ENCODE measurements at places on chromosomes 2 and 18. TPM values are rescaled to one million over a fixed set of nuclear protein-coding genes. Genes with fewer than 3 reads are reported as not detected.

DNA sequence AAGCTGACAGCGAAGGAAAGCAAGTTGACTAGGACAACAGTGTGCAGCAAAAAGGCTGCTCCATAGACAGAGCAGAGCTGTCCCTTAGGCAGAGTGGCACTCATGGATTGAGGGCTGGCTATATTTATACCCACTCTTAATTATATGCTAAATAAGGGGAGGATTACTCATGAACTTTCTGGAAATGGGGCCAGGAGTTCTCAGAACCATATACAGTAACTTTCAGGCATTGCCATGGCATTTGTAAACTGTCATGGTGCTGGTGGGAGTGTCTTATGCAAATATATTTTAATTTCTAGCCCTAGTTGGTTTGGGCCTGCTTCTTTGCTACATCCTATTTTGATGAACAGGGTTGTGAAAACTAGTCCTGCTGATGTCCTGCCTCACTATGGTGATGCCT lies 279.5 kb upstream of the MGAT5 start:
- no peak overlapping the region for H3K27ac ChIP-seq
- no peak overlapping the region for H3K4me3 ChIP-seq
- no peaks in the 10 kb centered on the region for H3K4me1 ChIP-seq
- no peaks in the 10 kb centered on the region for H3K36me3 ChIP-seq
- H3K27me3 ChIP-seq = peaks cover 71% of the 10 kb centered on the region

DNA sequence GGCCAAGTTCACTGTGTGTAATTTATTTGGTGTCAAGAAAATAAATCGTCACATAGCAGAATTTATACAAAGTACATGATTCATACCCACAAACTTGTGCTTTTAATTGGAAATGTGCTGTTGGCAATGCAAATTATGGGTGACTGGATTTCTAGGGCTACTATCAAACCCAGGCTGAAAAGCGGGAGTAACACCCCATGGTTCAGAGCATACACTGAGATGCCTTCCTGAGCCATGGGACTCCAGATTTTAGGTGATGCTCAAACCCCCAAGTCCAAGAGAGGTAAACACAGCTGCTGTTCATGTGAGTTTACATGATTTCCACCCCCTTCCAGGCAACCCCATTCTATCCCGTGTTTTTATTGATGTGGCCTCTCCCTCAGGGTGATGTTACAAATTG lies 565.9 kb upstream of the ID2 start:
- H3K36me3 ChIP-seq = peaks cover 9% of the 10 kb centered on the region
- H3K27ac ChIP-seq = no peak overlapping the region
- H3K27me3 ChIP-seq = no peaks in the 10 kb centered on the region
- no peak for DNase-seq
- H3K4me1 ChIP-seq = peaks cover 30% of the 10 kb centered on the region

- H3K4me1 ChIP-seq = peaks cover 46% of the 10 kb centered on the region
- H3K4me3 ChIP-seq = peak overlapping the region; percentile 70
- no peaks in the 10 kb centered on the region for H3K27me3 ChIP-seq
- peak; percentile 73 for DNase-seq
- peaks cover 28% of the 10 kb centered on the region for H3K36me3 ChIP-seq
- peak overlapping the region; percentile 75 for H3K27ac ChIP-seq
Observed at GRCh38 chr2:240604939-240605716, 18.6 kb downstream of the CAPN10 start.

- no peaks in the 10 kb centered on the region for H3K36me3 ChIP-seq
- H3K4me3 ChIP-seq = no peak overlapping the region
- DNase-seq = no peak
- H3K4me1 ChIP-seq = no peaks in the 10 kb centered on the region
Observed at GRCh38 chr2:86679036-86679435, 41.1 kb upstream of the RMND5A start.

DNA sequence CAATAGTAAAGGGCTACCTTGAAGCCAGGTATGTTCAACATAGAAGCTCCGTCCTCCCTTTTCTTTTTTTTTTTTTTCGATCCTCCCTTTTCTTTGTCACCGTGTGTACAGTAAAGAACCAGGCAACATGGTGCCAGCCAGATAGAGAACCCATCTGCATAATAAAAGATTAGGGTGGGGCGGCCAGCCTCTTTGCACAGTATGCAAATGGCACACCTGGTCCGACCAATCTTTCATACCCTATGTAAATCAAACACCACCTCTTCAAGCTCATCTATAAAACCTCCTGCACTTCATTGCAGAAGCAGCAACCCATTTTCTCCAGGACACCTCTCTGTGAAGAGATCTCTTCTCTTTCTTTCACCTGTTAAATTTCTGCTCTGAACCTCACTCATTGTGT lies 7.3 kb upstream of the WDR33 start:
- H3K4me3 ChIP-seq = no peak overlapping the region
- no peaks in the 10 kb centered on the region for H3K36me3 ChIP-seq
- no peak overlapping the region for H3K27ac ChIP-seq
- H3K27me3 ChIP-seq = peaks cover 57% of the 10 kb centered on the region

Gene CDH7
- not detected for total RNA-seq

DNA sequence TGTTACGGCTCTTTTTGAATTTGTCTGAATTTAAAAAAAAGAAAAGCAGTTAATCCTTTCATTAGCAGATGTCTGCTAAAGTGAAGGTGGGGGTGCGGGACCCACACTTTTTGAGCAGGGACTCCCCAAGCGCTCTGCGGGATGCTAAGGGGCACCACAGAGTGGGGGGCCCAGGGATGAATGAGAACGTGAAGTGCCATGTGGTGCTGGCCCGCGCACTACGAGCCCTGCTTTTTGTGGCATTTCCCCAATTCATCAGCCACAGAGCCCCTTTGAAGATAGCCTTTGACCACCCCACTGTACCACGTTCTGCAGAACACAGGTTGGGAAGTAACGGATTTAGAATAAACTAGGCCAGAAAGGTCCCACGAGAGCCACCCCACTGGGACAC lies 28.6 kb downstream of the HS1BP3 start:
- no peak overlapping the region for H3K27ac ChIP-seq
- peaks cover 18% of the 10 kb centered on the region for H3K4me1 ChIP-seq
- no peak overlapping the region for H3K4me3 ChIP-seq
- H3K36me3 ChIP-seq = peaks cover 9% of the 10 kb centered on the region

DNA sequence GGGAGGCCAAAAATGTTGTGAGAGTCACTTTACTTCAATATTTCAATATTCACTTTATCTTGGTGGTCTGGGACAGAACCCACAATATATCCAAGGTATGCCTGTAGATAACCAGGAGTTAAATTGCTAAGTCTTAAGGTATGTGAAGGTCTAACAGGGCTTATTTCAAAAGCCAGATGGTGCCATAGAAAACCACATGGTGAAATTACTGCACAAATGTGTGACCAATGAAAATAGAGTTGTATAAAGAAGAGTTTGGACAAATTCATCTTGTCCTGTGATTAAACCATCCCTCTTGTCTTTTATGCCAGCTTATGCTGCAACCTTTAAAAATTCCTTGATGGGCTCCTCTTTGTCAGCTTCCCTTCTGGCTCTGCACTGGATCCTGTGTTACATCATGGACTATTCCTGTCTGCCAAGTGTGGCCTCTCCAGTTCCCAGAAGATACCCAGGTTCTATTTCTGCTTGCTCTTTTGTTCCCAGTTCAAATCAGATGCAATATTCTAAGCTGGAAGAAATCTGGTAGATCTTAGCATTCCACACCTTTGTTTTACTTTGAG lies 46.8 kb downstream of the ANTXR1 start:
- H3K27ac ChIP-seq = no peak overlapping the region
- H3K4me3 ChIP-seq = no peak overlapping the region
- H3K36me3 ChIP-seq = no peaks in the 10 kb centered on the region
- H3K4me1 ChIP-seq = no peaks in the 10 kb centered on the region
- peaks cover 29% of the 10 kb centered on the region for H3K27me3 ChIP-seq
- no peak for DNase-seq

DNA sequence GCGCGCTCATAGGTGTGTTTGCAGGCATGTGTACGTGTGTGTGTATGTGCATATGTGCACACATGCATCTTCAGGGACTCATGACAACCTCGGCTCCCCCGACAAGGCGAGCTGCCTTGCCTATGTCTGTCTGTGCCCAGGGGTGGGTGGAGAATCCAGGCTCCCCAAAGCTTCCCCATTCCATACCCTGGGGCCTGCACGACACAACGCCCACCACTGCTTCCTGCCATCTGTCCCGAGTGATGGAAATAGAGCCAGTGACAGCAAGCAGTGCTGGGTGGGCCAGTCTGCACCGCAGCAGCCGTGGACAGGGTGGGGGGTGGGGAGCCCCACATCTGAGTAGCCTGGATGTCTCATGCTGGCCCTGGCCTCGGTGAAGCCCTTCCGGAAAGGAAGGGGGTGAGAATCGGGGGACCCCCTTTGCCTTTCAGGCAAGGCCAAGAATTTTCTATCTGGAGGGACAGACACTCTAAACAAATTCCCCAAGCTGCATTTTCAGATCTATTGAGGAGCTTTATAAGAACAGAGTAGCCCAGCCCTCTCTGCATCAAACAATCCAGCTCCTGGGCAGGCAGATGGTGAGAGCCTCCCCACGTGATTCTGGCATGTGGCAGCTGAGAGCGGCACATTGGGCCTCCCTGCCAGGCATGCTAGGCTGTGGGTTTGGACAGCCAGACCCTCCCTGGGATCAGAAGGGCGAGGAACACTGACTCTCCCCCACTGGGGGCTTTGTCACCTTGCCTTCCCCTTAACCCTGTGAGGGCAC lies 4.9 kb downstream of the KCNIP3 start:
- no peak overlapping the region for H3K27ac ChIP-seq
- peaks cover 14% of the 10 kb centered on the region for H3K4me1 ChIP-seq
- no peaks in the 10 kb centered on the region for H3K36me3 ChIP-seq
- no peak for DNase-seq
- H3K27me3 ChIP-seq = peaks cover 42% of the 10 kb centered on the region

DNA sequence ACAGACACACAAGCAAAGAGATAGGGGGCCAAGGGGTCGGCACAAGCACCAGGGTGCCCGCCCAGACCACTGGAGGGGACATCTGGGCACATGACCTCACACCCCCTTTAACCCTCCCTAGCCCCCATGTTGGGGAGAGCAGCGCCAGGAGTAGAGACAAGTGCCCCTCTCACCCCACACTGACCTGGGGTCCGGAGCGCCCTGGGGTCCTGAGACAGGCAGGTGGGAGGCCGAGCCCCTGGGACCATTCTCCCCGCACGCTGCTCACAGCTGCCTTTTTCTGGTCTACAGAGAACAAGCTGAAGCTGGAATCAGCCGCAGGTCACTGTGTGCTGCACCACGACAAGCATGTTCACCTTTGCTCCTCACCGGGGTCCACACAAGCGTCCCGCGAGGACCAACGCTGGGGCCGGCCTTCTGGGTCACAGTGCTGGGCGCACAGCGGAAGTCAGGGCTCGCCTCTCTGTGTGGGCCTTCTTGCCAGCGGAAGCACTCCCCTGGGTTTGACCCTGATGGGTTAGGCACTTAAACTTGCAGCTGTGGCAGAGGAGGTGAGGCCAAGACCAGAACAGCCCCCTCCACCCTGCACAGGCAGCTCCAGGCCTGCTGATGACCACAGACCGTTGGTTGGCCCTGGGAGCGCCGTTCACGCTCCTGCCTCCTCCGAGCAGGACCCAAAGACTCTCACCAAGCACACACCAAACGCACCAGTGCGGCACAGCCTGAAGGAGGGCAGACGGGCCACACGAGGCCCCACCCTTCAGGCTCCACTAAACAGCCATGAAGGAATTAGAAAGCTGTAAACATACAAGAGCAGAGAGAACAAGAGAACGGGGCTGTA lies 275.3 kb downstream of the EIPR1 start:
- no peaks in the 10 kb centered on the region for H3K4me1 ChIP-seq
- H3K36me3 ChIP-seq = no peaks in the 10 kb centered on the region
- H3K27ac ChIP-seq = no peak overlapping the region
- DNase-seq = no peak
- H3K4me3 ChIP-seq = no peak overlapping the region
- H3K27me3 ChIP-seq = no peaks in the 10 kb centered on the region

Gene PROKR1
- total RNA-seq = not detected

GRCh38 chr18:1014509-1014908 lies 109.8 kb downstream of the ADCYAP1 start:
- no peak for DNase-seq
- no peaks in the 10 kb centered on the region for H3K36me3 ChIP-seq
- no peak overlapping the region for H3K4me3 ChIP-seq
- H3K27me3 ChIP-seq = peaks cover 15% of the 10 kb centered on the region

- peaks cover 14% of the 10 kb centered on the region for H3K4me1 ChIP-seq
- no peak overlapping the region for H3K27ac ChIP-seq
- DNase-seq = no peak
- H3K4me3 ChIP-seq = no peak overlapping the region
Observed at GRCh38 chr18:36194600-36195315, 7.5 kb downstream of the MOCOS start.

Gene REG1B
- total RNA-seq = not detected

DNA sequence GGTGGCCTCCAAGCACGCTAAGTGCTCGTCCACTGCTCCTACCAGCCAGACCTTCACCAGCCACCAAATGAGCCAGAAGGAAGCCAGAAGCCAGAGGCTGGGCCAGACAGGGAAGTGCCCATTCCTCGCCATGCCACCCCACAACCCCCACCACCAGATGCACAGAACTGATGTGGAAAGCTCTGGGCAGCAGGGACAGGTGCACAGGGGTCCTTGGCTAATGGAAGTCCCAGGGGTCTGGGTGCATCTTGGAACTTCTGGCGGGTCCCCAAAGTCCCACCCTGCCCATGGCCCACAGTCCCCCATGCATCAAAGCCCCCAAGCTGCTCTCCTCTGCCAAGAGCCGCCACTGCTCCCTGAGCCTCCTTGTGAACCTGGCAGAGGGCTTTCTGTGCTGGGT lies 173.1 kb upstream of the ID2 start:
- no peak overlapping the region for H3K27ac ChIP-seq
- no peaks in the 10 kb centered on the region for H3K36me3 ChIP-seq
- H3K27me3 ChIP-seq = no peaks in the 10 kb centered on the region
- H3K4me3 ChIP-seq = no peak overlapping the region
- no peak for DNase-seq

Gene SLC11A1
- 0.12 TPM for total RNA-seq

Gene INHA
- 0.80 TPM for total RNA-seq

DNA sequence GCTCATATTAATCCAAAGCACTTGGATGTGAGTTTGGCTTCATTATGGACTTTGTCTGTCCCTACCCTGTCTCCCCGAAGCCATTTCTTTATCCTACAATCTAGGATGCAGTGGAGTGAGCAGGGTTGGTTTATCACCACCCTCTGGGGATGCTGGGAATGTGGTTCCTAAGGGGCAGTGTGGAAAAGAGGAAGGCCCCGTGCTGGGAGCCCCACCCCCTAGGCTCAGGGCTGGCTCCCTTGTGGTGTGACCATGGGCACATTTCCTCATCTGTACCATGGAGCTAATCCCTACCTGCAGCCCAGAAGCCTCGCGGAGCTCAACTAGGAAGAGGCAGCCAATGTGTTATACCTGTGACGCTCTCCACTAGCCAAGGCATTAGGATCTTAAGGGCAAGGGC lies 92.5 kb downstream of the TGOLN2 start:
- DNase-seq = no peak
- peaks cover 8% of the 10 kb centered on the region for H3K27me3 ChIP-seq
- H3K4me1 ChIP-seq = no peaks in the 10 kb centered on the region

- H3K27me3 ChIP-seq = no peaks in the 10 kb centered on the region
- no peaks in the 10 kb centered on the region for H3K36me3 ChIP-seq
- no peak overlapping the region for H3K27ac ChIP-seq
- no peaks in the 10 kb centered on the region for H3K4me1 ChIP-seq
- DNase-seq = no peak
Observed at GRCh38 chr2:128601298-128602037, 282.8 kb upstream of the HS6ST1 start.

Gene PKDCC
- total RNA-seq = 11.3 TPM
